Left renal cortex interstitium (tissue), 4 donors: ENCODE measurements at places on chromosomes 3 and 15. TPM values are rescaled to one million over a fixed set of nuclear protein-coding genes. Genes with fewer than 3 reads are reported as not detected.

GRCh38 chr15:92861742-92862141, 38.4 kb upstream of the CHD2 start:
- DNase-seq = no peak

DNA sequence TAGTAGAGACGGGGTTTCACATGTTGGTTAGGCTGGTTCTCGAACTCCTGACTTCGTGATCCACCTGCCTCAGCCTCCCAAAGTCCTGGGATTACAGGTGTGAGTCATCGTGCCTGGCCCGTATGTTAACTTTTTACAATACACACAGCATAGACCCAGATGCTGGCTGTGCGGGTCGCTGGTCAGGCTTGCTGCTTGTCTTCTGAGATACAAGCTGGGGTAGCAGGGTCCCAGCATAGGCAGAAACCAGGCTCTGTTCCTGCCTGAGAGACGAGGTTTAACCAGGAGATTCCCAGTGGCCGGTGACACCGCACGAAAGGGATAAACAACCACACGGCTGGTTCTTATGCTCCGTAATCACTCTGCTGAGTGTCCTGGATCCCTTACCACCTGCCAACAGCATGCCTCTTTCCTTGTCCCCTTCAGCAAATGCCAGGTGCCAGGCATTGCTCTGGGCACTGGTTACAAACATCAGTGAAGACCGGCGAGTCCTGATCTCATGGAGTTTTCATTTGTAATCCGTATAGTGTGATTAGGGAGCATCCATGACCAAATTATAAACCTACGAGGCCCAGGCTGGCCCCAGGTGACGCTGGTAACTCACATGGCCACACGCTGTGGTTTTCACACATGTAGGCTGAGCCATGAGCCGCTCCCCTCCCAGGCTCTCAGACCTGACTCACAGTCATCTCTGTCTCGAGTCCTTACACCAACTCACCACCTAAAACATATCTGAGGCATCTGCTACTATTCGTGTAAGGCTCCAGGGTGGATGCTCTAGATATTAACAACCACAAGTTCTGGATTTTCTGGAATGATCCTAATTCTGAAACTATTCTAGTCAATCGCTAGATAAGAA, 125.7 kb downstream of the PDZRN3 start:
- DNase-seq = no peak

DNA sequence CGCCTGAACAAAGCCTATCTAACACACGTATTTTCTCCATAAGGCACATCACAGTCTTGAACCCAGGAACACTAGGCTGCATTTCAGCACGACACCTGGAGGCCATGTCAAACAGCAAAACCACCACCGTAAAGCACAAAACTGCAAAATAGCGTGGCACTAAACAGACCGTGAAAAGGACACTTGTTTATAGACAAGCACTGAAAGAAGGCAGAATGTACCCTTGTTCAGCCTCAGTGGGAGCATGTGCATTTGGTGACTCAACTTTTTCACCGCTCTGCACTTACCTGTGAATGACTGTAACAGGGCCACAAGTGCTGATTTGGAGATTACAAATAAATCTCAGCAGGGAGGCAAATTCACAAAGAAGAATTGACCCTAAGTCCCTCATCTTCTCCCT, 80.8 kb downstream of the ISG20 start:
- DNase-seq = no peak

ISL2 gene
- polyA plus RNA-seq = 0.16 TPM

- no peak for DNase-seq
Observed at GRCh38 chr3:45544717-45545296, 49.7 kb upstream of the LIMD1 start.

DLEC1 gene
- 1.4 TPM for polyA plus RNA-seq

GRCh38 chr3:179688850-179689249, 36.0 kb downstream of the USP13 start:
- DNase-seq = no peak

DNA sequence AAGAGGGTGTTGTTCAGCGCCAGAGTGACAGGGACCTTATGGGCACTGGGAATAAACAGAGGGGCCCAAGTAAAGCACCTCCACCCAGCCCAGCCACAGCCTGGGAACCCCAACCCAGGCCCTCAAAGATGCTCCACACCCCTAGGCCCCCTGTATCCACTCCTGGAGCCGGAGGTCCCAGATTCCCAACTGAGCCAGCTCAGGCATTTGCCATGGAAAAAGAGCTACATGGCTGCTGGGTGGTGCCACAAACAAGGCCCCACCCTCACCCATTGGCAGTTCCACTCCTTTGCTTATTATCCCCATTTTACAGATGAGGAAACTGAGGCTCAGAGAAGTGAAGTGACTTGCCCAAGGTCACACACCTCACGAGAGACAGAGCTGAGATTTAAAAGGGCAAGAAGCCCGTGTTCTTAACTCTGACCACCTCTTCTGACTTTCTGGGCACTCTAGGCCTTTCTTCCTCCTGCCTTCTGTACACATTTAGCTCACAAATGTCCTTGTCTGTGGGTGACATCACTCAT, 16.9 kb downstream of the ANPEP start:
- DNase-seq = no peak

CACNA2D3 gene
- 1.5 TPM for polyA plus RNA-seq

DNA sequence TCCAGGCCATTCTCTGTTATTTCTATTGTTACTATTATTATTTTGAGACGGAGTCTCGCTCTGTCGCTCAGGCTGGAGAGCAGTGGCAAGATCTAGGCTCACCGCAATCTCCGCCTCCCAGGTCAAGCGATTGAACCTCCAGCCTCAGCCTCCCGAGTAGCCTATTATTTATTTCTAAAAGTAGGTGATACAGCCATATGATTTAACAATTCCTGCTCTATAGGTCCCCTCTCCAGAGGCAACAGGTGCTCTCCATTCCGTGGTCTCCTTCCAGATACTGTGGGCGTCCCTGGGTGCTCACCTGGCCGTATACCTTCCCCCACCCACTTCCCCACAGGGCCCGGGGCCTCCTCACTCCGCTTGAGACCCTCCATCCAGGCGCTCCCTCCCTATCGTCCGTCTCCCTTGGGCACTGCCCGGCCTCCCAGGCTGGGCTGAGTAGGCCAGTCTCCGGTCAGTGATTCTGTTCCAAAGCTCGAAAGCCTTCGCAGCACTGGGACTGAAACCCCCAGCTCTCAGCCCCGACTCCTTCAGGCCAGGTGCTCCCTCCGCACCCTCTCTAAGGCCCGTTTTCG, 708 bp upstream of the PTPN23 start:
- no peak for DNase-seq

- no peak for DNase-seq
Observed at GRCh38 chr3:57961828-57962447, 46.3 kb upstream of the FLNB start.

LSAMP gene
- 15.0 TPM for polyA plus RNA-seq

- no peak for DNase-seq
Observed at GRCh38 chr3:12884790-12885582, 43.6 kb upstream of the RPL32 start.

- no peak for DNase-seq
Observed at GRCh38 chr15:100279446-100279845, 62.3 kb downstream of the ADAMTS17 start.

GADL1 gene
- 3.1 TPM for polyA plus RNA-seq

TNFSF10 gene
- polyA plus RNA-seq = 36.5 TPM
